ENCODE measurements at places on chromosomes 1 and 21.

GRCh38 chr1:229657993-229658755 is 32.1 kb downstream of the URB2 start:
- no peak for DNase-seq

- no peak for DNase-seq
Measured at GRCh38 chr1:227175611-227176010, 142.7 kb downstream of the CDC42BPA start.

GRCh38 chr1:180588121-180588520 is 29.4 kb downstream of the OVAAL start:
- DNase-seq: peak; percentile 35

- DNase-seq: peak; percentile 78
Measured at GRCh38 chr1:212070720-212071302, 35.3 kb downstream of the DTL start.

- DNase-seq: no peak
Measured at GRCh38 chr1:111729271-111729921, 9.8 kb downstream of the INKA2 start.

DNA sequence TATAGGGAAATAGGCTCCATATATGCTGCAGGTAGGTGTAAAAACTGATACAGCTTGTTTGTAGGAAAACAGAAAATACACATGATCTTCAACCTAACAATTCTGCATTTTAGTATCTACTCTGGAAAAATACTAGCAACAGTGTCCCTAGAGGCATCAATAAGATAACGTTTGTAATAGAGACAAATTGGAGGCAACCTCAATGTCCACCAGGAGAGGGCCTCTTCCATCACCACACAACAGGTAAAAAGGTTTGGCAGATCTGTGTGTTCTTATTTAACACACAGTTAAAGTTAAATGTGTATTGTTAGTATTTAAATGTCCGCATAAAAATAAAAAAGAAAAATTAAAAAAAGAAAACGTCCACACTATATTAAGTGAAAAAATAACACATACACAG is 5.4 kb downstream of the EIF2D start:
- DNase-seq: no peak

DNA sequence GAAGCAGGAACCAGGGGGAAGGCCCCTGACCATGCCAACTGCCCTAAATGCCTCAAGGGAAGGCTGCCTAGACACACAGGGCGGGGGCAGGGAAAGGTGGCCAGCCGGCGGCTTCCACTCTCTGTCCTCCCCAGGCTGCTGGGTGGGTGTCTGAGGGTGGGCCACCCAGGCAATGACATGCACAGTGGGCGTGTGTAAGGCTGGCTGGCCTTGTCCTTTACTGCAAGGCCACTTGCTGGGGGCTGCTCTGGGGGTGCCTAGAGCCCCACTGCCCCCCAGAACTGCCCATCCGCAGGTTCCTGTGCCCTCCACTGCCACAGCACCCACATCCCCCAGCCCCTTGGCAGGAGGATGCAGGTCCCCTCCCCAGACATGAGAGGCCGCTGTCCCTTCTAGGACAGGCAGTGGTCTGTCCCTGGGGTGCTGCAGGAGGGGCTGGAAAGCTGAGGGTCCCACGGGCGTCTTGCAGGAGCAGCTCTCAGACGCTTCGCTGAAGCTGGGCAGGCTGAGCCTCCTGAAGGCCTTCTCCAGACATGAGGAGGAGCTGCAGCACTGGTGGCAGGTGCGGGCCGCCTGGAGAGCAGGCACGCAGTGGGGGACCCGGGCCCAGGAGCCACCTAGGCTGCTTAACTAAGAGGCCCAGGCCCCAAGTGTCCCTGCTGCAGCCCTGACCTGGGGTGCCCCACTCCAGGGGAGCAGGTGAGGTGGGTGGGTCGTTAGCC is 10.1 kb downstream of the CCDC27 start:
- DNase-seq: no peak

DNA sequence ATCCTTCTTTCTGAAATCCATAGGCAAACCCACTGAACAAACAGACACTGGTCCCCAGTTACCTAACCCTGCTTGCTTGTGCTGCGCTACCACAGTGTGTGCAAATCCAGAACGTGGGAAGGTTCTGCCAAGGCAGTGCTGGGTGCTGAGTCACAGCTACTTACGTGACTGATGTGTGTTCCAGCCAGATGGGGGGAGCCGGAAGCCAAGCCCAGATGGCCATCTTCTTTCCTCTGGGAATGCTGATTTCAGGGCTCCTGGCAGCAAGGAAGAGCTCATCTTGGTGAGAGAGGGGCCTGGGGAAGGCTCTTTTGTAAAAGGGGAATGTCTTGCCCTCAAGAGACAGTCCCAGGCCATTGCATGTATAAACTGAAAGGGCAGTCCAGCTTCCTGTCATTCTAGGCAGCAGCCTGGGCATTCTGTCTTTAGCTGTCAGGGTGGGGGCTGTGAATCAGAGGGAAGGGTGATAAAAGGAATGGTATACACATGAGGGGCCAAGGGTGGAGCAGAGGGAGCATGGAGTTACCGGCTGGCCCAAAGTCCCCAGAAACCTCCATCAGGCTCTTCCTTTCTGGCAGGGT is 54.1 kb downstream of the CD46 start:
- peak; percentile 96 for DNase-seq

DNA sequence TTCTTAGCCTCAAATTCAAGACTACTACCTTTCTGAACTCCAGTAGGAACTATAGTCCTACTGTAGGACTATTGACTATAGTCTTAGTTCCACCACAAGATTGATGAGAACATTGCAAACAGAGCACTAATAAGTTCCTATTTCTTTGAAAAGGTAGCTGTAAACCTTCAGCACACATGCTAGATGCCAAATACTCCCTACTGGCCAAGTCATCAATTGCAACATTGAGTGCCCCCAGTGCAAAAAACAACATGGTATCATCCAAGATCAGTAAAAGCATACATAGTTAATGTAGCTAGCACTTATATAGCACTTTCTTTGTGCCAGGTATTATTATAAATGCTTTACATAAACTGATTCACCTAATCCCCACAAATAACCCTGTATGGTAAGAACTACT is 99.8 kb downstream of the MRPL39 start:
- no peak for DNase-seq

- no peak for DNase-seq
Measured at GRCh38 chr1:28162151-28162550, 14.3 kb downstream of the PTAFR start.

DNA sequence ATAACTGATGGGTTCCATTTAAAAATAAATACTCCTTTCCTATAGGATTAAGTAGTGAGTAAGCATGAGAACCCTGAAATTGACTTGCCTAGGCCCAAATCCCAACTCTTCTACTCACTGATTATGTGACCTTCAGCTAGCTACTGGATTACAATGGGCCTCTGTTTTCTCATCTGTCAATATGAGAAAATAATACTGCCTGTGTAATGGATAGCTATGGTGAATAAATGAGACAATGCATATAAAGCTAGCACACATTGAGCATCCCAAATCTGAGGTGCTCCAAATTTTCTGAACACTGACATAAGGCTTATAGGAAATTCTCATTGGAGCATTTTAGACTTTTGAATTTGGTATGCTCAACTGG is 5.3 kb upstream of the LRRC8C start:
- DNase-seq: no peak

DNA sequence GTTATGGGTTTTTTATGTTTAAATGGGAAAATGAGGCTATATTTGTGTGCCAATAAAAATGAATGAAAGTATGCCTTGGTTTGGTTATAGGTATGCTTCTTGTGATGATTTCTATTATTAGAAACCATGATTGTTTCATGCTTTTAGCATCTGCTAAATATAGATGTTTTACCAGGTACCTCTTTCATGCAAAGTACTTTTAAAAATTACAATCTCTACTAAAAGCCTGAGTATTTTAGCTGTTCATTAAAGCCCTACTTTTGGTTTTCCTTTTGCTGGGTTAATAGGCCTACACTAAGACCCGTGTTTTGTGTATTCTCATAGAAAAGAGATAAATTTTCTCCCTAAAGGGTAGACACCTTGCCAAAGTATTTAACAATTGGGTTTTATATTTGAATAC is 32.0 kb downstream of the MTF2 start:
- DNase-seq: no peak

- DNase-seq: peak; percentile 88
Measured at GRCh38 chr1:8463144-8463927, 145.4 kb downstream of the SLC45A1 start.

GRCh38 chr1:212182579-212182978 is 102.6 kb upstream of the PPP2R5A start:
- no peak for DNase-seq

DNA sequence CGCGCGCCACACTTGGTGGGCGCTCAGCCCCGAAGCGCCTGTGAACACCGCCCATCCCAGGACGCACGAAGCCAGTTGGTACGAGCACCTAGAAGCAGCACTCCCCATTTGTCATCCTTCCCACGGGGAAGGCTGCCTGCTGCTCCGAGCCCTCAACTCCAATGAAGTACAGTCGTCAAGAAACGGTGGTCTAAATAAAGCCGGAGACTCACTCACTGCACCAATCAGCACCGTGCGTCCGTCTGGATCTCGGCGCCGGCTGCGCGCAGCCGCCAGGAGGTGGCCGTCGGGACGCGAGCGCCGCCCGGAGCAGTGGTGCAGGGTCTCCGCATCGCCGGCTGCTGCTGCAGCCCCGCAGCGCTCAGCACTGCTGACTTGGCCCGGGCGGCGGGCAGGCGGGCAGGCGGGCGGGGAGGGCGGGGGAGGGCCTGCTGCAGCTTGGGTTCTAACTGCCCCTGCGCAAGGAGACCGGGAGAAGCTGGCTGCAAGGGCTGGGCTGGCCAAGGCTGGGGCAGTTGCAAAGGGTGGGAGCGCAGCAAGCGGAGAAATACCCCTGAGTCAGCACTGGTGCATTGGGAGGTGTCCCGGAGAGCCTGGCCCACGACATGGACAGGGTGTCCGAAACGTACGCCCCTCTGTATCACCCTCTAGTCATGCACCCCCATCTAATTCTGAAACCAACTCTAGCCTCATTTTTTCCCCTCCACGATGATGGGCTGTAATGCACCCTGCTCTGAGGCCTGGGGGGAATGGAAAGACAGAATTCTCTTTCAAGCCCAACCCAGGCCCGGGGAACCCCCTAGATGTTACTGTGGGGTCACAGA is 35.8 kb upstream of the H6PD start:
- DNase-seq: peak; percentile 44

GRCh38 chr1:220222939-220223338 is 49.3 kb downstream of the RAB3GAP2 start:
- no peak for DNase-seq

- no peak for DNase-seq
Measured at GRCh38 chr1:153626477-153626903, 815 bp downstream of the S100A13 start.

DNA sequence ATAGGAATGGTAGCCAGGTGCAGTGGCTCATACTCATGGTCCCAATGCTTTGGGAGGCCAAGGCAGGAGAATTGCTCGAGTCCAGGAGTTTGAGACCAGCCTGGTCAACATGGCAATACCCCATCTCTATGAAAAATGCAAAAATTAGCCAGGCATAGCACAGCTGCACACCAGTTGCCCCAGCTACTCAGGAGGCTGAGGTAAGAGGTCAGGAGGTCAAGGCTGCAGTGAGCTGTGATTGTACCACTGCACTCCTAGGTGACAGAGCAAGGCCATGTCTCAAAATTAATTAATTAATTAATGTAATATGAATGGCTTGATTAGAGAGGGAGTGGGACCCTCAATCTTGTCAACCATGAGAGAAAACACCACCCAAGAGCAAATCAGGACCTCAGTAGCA is 198.7 kb upstream of the DUSP10 start:
- no peak for DNase-seq

DNA sequence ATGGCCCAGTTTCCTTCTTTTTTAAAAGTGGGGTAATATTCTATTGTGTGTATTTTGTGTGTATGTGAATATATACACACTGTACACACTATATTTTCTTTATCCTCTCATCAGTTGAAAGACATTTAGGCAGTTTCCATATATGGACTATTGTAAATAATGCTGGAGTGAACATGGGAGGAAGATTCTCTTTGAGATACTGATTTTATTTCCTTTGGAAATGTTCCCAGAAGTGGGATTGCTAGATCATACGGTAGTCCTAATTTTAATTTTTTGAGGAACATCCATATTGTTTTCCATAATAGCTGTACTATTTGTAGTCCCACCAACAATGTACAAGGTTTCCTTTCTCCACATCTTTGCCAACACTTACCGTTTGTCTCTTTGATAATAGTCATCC is 51.0 kb downstream of the F3 start:
- DNase-seq: no peak

- no peak for DNase-seq
Measured at GRCh38 chr1:31792116-31792515, 23.7 kb downstream of the SPOCD1 start.

DNA sequence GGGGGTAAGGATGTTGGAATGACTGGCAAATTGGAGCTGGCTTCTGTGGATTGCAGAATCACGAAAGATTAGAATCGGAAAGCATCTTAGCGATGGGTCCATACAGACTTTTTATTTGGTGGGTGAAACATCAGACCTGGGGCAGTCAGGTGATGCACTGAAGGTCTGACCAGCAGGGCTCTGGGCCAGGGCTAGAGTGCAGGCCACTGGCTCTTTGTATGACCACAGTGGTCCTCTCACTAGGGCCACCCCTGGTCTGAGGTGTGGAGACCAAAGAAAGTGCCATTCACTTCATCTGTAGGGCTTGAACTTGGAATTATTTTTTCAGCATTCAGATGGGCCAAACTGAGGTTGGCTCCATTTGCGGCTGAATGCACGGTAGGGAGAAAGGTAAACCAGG is 306.4 kb downstream of the RPS6KC1 start:
- DNase-seq: no peak

DNA sequence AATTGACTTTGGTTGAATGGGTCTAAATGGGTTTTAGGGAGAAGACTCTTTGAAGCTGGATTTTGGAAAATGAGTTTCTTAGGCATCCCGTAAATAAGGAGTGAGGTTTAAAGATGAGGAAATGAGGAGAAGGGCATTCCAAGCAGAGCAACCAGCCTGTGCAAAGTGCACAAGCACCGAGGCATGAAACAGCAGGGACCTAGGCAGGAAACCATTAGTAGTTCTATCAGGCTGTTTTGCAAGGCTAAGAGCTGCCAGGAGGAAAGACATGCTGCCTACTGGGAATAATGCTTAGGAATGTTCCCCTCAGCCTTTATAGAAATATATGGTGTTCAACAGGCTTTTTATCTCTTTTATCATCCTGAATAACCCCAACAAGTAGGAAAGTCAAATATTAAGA is 153.1 kb upstream of the FGGY start:
- peak; percentile 45 for DNase-seq

- no peak for DNase-seq
Measured at GRCh38 chr1:174799136-174799479, 200.6 kb upstream of the CACYBP start.

DNA sequence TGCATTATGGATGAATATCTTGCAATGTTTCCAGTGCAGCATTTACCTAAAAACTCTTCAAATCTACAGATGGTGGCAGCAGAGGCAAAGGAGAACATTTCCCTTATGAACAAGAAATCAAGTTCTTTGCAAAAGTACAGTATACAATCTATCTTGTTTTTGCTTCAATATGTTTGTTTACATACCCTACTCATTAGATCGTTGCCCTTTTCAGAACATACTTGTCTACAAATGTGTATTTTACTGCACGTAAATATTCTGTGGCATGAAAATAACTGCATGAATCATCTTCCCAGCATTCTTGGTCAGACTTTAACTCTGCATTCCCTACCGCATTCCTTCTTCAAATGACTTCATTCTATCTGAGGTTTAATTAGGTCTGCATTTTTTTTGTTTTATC is 212.7 kb downstream of the ZP4 start:
- DNase-seq: peak; percentile 78

- DNase-seq: no peak
Measured at GRCh38 chr1:193416226-193417024, 230.0 kb upstream of the B3GALT2 start.
